CD4-positive, alpha-beta memory T cell (primary cell): ENCODE measurements at places on chromosomes 5 and 9. TPM values are rescaled to one million over a fixed set of nuclear protein-coding genes. Genes with fewer than 3 reads are reported as not detected.

The TEK gene
- not detected for total RNA-seq

DNA sequence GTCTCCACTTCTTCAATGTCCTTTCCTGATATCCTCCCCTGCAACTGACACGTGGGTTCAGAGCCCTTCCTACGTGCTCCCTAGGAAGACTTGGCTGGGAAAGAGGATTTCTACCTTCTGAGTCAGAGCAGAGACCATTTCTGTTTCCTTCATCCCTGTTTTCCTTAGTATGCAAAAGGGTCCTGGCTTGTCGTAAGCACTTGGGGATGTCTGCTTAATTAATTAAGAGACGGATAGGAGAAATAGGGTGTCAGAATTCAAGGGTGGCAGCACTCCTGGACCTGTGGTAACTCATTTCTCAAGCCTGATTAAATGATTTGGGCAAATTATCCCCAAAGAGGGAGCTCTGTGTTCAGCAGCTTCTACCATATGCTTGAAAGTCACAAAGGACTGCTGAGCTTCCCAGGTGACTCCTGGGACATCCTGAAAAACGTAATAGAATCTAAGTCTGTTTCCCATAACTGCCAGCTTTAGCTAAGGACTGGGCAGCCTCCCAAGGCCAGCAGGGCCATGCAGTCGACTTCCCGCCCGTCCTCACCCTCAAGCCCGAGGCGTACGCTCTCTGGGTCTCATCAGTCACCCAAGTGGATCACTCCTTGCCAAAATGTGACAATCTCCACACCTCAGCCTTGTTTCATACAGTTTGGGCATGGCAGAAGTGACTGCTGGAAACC, 20.5 kb downstream of the ABCA1 start:
- DNase-seq: no peak

GRCh38 chr5:64835266-64835665, 66.5 kb downstream of the CWC27 start:
- no peak for DNase-seq

DNA sequence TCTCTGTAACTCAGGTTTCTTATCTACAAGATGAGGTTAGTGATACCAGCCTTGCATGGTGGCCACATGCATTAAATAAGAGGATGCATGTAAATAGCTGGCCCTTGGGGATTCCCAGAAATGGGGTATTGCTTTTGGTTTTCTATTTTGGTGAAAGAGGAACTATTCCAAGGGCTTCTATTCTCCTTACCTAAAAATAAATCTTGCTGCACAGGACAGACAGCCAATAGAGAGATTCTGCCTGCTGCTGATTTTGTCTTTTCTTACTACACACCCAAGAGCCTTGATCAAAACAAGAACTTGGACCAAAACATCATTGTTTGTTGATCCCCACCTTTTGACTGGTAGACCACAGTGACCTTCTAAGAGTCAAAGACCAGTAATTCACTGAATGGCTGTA, 161.8 kb downstream of the PJA2 start:
- DNase-seq: no peak

- DNase-seq: peak; percentile 4
Observed at GRCh38 chr5:100647461-100648230, 112.5 kb downstream of the FAM174A start.
